Mammary epithelial cell (primary cell): ENCODE measurements at places on chromosomes 11 and 22. TPM values are rescaled to one million over a fixed set of nuclear protein-coding genes. Genes with fewer than 3 reads are reported as not detected.

FLRT1 gene
- 0.02 TPM for polyA plus RNA-seq

- DNase-seq, result peak; percentile 20
Measured at GRCh38 chr22:19271856-19272535, 19.5 kb downstream of the CLTCL1 start.

ISX gene
- not detected for polyA plus RNA-seq

DNA sequence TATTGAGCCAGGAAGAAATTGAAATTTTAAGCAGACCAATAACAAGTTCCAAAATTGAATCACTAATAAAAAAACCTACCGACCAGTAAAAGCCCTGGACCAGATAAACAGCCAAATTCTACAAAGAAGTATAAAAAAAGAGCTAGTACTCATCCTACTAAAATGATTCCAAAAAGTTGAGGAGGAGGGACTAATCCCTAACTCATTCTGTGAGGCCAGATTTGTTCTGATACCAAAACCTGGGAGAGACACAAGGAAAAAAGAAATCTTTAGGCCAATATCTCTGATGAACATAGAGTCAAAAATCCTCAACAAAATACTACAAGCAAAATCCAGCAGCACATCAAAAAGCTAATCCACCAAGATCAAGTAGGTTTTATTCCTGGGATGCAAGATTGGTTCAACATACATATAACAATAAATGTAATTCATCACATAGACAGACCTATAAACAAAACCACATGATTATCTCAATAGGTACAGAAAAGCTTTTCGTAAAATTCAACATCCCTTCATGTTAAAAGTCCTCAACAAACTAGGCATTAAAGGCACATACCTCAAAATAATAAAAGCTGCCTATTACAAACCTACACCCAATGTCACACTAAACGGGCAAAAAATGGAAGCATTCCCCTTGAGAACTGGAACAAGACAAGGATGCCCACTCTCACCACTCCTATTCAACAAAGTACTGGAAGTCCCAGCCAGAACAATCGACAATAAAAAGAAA lies 13.1 kb downstream of the OR52A5 start:
- no peak for DNase-seq

- no peak for DNase-seq
Measured at GRCh38 chr11:95736355-95736754, 53.2 kb downstream of the FAM76B start.

GRCh38 chr22:35350539-35351503 lies 30.1 kb upstream of the HMOX1 start:
- DNase-seq, result peak; percentile 84

GRCh38 chr11:33616552-33616951 lies 84.1 kb downstream of the C11orf91 start:
- peak; percentile 74 for DNase-seq

DNA sequence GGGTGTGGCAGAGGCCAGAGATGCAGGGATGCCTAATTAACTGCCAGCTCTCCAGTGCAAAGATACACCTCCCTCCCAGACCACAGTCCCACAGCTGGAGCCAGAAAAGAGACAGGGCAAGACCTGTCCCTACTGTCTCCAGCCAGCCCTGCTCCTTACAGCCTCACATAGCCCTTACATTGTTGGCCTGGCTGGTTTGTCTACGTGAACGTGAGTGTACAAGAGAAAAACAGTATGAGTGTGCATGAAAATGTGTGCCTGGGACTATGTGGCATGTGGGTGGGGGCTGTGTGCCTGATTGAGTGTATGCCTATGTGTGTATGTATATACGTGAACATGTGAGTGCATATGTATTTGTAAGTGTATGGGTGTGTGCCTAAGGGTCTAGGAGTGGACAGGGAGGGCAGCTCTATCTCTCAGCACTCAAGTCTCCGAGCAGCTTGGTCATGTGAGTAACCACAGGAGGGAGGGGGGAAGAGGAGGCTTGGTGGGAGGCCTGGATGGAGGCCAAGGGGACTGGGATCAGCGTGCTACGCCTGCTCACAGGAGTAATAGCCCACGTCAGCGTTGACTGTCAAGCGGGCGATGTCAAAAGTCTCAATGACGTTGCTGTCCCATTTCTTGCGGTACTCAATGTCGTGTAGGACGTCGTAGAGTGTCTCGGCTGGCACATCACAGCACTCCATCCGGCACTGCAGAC lies 6.6 kb upstream of the ARAP1 start:
- DNase-seq, result no peak

DNA sequence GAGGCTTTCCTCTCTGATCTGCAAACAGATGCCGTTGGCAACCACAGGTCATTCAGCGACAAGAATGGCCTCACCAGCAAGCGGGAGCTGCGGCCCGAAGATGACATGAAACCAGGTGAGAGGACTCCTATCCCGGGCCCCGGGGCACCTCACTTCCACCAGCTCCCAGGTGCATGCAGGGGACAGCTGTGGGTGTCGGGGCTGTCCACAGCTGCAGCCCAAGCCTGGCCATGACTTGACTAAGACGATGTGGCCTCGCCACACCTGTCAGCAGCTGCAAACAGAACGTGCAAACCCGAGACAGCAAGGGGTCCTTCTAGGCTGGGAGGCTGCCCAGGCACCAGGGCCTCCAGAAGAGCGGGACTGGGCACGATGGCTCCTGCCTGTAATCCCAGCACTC lies 3.6 kb downstream of the GAL start:
- DNase-seq, result no peak

GRCh38 chr22:46638601-46639431 lies 18.6 kb downstream of the GRAMD4 start:
- no peak for DNase-seq

- DNase-seq, result no peak
Measured at GRCh38 chr22:19865141-19865829, 10.6 kb upstream of the GNB1L start.

GRCh38 chr11:77172666-77172982 lies 44.6 kb downstream of the MYO7A start:
- DNase-seq, result no peak

DNA sequence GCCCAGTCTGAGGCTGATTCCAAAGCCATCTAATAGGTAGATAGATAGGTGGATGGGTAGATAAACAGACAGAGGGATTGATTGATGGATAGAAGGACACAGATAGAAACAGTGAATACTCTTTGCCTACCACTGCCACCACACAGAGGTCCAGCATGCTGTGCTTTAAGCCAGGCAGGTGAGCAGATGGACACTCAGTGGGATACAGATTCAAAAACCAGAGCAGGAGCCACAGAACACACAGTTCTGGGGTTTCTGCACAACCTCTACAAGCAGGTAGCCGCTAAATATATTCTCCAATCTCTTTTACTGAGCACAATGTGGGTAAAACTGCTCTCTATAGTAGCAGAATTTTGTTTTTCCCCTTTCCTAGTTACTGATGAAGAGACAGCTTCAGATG lies 20.5 kb upstream of the JHY start:
- DNase-seq, result no peak

- no peak for DNase-seq
Measured at GRCh38 chr11:117613521-117613920, 183.5 kb downstream of the DSCAML1 start.

GRCh38 chr22:26848244-26848920 lies 191.0 kb downstream of the MIAT start:
- DNase-seq, result no peak

RASGRP2 gene
- polyA plus RNA-seq, result not detected

- peak; percentile 46 for DNase-seq
Measured at GRCh38 chr11:76807206-76807875, 24.2 kb downstream of the TSKU start.

GRCh38 chr22:36856121-36856791 lies 4.5 kb upstream of the NCF4 start:
- peak; percentile 71 for DNase-seq

COA4 gene
- 118 TPM for polyA plus RNA-seq

DNA sequence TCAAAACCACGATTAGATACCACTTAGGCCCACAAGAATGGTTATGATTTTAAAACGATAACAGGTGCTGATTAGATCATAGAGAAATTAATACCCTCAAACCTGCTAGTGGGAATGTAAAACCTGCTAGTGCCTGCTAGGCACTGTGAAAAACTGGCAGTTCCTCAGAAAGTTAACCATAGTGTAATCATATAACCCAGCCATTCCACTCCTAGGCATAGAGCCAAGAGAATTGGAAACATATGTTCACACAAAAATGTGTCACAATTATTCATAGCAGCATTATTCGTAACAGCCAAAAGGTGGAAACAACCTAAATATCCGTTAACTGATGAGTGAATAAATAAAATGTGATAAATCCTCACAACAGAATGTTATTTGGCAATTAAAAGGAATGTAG lies 122.2 kb upstream of the SYN3 start:
- DNase-seq, result no peak

DNA sequence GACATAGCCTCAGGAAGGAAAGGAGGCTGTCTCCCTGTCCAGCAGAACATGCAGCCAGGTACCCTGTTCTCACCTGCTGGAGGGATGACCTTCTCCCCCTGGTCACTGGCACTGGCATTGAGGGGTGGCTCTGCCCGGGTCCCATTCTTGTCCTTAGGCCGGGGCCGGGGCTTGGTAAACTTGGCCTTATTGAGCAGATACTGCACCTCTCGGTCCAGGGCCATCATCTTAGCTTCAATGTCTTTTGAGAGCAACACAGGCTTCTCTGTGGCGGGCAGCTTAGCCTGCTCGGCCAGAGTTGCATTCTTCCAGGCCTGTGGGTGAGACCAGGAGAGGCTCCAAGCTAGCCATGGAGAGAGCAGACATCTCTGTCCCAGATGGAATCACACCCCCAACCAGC lies 10.5 kb downstream of the HYOU1 start:
- DNase-seq, result no peak

KDM4E gene
- polyA plus RNA-seq, result not detected

TH gene
- polyA plus RNA-seq, result 0.16 TPM

GRCh38 chr11:103624708-103625623 lies 411.5 kb upstream of the DDI1 start:
- peak; percentile 70 for DNase-seq
